ENCODE measurements at places on chromosomes 1 and 21.

GRCh38 chr1:229885568-229886495 is 181.2 kb upstream of the GALNT2 start:
- DNase-seq = no peak

- no peak for DNase-seq
These were observed 32.1 kb downstream of the ZMYND12 start for GRCh38 chr1:42423681-42424080.

- no peak for DNase-seq
These were observed 15.1 kb downstream of the AIDA start for GRCh38 chr1:222697203-222697602.

DNA sequence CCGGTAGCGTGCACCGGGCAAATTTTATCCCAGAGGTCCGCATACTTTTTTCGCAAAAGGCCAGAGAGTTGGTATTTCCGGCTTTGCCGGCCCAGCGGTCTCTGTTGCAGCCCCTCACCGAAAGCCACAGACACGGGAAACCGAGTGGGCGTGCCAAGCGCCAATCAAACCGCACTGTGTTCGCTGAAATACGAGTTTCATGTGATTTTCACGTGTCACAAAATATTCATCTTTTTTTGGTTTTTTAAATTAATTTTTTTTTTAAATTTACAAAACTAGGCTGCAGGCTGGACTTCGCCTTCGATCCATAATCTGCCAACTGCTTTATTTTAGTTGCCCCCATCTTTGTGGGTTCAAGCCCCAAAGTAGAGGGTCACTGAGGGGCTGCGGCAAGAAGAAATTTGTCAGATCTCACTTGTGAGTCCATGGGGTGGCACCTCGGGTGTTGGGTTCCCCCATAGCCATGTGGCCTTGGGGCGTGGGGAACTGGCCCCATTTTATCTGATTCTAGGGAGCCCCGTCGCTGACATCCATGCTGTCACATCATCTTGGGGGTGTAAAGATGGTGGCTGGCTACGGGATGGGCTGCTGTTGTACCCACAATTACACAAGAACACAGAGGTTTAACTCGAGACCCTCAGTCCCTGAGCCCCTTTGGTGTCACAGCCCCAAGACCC is 20.8 kb downstream of the SLC45A1 start:
- no peak for DNase-seq

GRCh38 chr1:234676103-234676594 is 66.2 kb upstream of the IRF2BP2 start:
- DNase-seq = peak; percentile 84

DNA sequence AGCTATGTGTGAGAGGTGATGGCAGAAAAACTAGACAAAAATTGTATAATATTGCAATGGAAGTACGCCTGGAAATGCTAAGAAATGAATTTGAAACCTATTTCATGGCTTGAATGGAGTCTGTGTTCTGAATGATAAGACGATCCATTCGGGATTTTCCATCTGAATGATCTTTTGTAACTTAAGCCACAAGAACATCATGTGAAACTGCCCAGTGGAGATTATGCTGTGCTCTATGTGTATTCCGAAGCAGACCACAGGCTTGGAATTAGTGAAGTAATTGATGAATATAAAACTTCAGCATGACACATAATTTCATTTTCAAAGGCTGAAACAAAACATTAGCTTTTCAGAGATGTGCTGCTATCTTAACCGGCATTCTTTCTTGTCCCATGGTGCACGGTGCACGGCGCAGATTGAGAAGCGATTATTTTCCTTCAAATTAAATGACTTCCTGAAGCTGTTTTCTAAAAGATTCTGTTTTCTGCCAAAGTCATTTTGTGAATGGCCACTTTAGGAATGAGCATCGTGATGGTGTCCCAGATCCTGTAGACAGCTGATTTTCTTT is 652.9 kb downstream of the PLA2G4A start:
- DNase-seq = no peak

- DNase-seq = no peak
These were observed 3.7 kb downstream of the E2F2 start for GRCh38 chr1:23527366-23527765.

Measured in mesenchymal stem cell (in vitro differentiated cells and primary cell).